ENCODE measurements at places on chromosomes 6 and 20.

- DNase-seq = no peak
Measured at GRCh38 chr6:139236105-139236504, 55.7 kb downstream of the TXLNB start.

DNA sequence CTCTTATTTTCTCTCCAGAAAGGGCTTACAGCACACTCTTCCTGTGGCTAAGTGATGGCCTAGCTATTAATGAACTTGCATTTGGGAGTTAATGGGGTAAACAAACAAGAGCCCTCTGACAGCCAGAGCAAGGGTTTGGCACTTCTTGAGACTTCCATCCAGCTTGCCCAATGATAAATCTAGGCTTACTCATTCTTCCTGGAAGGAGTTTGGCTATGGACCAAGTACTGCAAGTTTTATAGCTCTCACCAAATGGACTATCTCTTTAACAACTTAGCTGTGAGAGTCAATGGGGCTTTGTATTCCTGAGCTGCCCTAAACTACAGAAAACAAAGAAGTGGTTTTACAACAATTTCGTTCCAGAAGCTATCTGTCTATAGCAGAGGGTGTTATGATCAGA lies 16.7 kb upstream of the PI3 start:
- DNase-seq = no peak

GRCh38 chr20:10985536-10985935 lies 311.7 kb upstream of the JAG1 start:
- DNase-seq = no peak

GRCh38 chr6:135880066-135880972 lies 28.8 kb downstream of the PDE7B start:
- DNase-seq = peak; percentile 15

DNA sequence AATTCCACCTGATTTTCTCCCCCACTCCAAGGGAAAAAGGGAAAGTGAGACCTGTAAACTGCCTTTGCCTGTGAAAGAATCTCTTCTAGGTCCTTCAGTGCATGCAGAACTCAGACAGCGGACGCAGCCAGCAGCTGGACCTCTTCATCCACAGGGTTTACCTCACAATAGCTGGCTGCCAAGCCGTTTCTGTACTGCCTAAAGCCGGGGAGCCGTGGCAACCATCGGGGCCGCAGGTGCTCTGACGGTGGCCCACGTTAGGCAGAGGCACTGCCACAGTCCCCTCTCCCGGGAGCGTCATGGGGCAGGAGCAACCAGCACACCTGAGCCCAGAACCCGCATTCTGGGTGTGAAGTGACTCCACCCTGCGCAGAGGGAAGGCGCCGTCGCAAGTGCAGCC lies 206.1 kb downstream of the TTLL2 start:
- no peak for DNase-seq

- DNase-seq = no peak
Measured at GRCh38 chr6:20021795-20022194, 184.6 kb downstream of the ID4 start.

GRCh38 chr20:3804254-3804751 lies 8.2 kb downstream of the CDC25B start:
- DNase-seq = no peak

DNA sequence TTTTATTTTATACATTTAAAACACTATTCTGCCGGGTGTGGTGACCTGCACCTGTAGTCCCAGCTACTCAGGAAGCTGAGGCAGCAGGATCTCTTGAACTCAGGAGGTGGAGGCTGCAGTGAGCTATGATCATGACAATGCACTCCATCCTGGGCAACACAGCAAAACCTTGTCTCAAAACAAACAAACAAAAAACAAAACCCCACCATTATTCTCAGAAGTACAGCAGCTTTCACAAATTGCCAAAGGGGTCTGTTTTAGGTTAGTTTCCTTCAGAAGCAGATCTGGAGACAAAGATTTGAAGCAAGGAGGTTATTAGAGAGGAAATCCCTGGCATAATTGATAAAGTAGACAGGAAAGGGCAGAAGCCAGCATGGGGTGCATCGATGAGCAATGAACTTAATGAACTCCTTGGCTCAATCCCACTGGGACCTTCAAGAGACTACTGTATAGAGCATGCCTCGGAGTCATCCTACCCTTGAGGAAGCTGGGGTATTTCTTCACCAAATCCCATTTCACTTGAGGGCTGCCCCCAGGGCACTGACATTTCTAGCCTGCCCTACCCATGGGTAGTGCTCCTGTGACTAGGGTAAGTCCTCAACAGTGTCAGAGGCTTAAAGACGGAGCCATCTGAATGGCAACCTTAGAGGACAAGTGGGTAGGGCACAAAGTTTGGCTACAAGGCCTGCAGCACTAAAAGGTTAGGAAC lies 43.2 kb upstream of the DDR1 start:
- DNase-seq = no peak

DNA sequence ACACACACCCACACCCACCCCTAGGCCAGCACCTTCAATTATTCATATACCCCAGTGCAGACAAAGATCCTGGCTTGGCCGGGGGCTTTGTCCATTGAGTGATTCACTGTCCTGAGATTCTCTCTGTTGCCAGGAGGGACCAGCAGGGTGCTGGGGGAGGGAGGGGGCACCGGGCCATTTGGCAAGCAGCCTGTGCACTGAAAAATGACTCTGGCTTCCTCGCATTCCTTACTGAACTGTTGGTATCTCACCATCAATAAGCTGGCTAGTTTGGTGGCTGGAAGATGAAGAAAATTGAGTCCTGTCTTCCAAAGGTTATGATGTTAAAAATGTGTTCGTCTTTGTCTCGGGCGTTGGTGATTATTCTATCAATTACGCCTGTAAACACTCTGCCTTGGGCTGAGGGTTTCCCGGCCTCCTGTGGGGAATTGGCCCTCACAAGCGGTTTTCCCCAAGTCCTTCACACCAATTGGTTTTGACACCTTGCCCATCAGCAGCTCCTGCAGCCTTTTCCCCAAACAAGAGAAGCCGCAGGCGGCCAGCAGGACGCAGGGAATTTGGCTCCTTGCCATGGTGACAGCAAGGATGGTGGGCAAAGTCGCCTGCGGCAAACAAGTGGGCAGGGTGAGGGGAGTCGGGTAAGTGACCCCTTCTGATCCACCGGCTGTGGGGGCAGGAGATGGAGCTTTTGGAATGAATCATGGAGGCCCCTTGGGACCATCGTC lies 4.9 kb downstream of the VSTM2L start:
- no peak for DNase-seq

DNA sequence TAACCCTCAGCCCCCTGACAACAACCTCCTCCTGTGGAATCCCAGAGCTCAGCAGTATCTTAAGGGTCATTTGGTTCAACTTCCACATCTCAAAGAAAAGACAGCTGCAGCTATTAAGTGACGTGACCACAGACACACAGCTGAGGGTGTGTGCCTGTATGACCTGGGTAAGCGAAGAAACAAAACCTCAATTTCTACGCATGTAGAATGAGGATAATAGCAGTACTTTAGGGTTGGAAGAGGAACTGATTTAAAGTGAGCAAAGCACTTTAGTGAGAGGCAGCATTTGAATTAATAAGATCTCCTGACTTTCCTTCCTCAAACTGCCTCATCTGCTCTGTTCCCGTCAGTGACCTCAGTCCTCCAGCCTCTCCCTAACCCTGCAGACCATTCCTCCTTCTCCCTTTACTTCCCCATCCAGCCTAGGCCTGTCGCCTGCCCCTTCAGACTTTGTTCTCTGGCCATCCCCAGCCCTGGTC lies 6.8 kb upstream of the ARMC2 start:
- no peak for DNase-seq
